ENCODE measurements at places on chromosomes 16 and 17.

- no peak for DNase-seq
These were observed 585 bp downstream of the AP1G1 start for GRCh38 chr16:71807905-71808592.

DNA sequence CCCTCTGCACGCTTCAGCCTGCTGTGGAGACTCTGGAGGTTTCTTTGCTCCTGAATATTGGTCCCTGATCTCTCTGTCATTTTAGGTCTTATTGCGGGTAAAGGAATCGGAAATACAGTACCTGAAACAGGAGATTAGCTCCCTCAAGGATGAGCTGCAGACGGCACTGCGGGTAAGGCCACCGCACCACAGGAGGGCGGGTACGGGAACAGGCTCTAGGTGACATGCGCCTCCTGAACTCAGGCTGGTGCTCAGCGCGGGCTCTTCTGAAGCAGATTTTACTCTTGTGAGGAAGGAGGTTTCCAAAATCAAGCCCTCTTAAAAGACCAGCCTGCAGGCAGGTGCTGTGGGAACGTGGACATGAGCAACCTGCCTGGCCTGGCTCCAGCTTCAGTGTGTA, 29.8 kb downstream of the PLD6 start:
- no peak for DNase-seq

- DNase-seq, result no peak
These were observed 5.4 kb upstream of the BCAR1 start for GRCh38 chr16:75256696-75257343.

- DNase-seq, result peak; percentile 38
These were observed 13.0 kb downstream of the AIPL1 start for GRCh38 chr17:6421700-6422604.

- DNase-seq, result no peak
These were observed 66.1 kb upstream of the DNAH17 start for GRCh38 chr17:78643326-78643725.

DNA sequence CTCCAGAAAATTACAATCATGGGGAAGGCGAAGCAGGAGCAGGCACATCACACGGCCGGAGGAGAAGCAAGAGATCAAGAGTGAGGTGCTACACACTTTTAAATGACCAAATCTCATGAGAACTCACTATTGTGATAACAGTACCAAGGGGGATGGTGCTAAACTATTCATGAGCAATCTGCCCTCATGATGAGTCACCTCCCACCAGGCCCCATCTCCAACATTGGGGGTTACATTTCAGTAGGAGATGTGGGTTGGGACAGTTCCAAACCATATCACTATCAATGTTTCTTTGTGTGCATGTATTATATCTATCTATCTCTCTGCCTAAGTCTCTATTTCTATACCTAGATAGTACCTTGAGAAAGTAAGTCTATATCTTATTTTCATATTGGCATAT, 724.8 kb downstream of the CDH11 start:
- no peak for DNase-seq

DNA sequence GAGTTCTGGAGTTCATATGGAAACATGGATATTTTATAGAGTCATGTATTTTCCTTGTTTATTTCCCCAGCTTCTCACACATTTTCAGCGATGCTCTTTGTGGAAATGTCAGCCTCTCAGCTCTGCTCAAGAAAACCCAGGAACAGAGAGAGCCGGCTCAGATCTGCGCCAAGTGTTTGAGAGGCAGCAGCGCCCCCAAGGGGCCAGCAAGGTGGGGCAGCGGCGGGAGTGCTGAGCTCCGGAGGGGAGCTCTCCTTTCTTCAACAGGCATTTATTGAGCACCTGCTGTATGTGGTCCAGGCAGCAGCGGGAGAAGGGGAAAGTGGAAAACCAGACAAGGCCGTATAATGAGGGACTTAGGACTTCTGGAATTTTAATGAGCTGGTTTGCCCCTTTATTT, 421.1 kb upstream of the C16orf82 start:
- DNase-seq, result no peak

DNA sequence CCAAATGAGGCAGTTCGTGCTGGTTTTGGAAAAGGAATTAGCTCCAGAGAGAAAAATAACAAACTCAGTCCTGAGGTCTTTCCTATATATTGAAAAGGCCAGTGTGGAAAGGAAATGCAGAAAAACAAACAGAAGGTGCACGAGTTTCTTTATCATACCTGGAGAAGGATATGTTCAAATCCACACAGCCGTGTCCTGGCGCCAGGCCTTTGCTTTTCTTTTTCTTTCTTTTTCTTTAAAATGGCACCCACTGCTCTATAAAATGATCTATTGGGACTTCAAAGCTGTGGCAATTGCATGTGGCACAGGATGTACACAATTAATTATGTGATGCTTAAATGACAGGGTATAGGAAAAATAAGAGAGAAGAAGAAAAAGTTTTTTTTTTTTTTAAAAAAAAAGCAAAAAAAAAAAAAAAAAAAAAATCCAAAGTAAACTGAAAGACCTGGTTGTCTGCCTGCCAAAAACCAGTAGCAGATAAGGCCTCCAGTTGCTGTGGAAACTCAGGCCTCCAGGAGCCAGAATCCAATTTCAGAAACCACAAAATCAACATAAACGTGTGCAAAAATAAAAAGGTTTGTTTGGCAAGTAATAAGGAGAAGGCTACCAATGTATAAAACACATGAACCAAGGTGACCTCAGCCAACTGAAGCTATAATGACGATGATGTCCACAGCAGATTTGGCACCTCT, 957.6 kb upstream of the SOX9 start:
- DNase-seq, result no peak

- DNase-seq, result no peak
These were observed 112.0 kb upstream of the CREBBP start for GRCh38 chr16:3992297-3993051.

DNA sequence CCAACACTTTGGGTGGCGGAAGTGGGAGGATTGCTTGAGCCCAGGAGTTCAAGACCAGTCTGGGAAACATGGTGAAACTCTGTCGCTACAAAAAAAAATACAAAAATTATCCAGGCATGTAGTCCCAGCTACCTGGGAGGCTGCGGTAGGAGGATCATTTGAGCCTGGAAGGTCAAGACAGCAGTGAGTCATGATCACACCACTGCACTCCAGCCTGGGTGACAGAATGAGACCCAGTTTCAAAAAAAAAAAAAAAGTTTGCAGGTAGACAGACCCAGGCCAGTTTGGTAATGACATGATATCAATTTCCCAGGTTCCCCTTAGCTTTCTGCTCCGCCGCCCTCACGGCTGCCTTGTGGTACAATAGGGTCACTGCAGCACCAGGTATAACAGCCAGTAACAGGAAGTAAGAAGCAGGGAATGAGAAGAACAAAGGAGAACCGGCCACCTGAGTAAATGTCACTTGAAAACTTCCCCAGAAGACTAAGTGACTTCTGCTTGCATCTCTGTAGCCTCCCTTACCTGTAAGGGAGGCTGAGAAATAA, 201.2 kb upstream of the HSBP1 start:
- no peak for DNase-seq

DNA sequence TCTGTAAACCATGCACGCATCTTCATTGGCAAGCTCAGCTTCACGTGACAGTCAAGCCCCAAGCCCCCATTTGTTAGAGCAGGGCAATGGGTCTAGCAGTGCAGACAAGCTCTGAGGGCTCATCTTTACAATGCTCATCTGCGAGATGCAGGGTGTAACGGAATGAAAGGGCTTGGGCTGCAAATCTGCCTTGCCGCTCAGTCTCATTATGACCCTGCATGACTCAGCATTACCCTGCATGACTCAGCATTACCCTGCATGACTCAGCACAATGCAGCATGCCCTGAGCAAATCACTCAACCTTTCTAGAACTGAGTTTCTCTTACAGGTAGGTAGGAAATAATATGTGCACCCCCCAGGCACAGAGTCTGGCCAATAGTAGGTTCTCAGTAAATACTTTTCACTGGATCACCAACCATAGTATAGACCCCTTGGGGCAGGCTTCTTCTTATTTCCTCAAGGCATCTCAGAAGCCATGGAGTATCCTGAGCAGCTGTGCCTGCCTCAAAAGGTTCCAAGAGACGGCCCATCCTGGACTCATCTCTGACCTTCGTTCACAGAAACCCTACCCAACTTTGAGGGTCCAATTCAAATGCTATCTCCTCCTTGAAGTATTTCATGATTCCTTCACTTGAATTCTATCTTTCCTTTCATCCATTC, 391.3 kb upstream of the CDH5 start:
- DNase-seq, result no peak

- no peak for DNase-seq
These were observed 35.7 kb upstream of the DHRS7B start for GRCh38 chr17:21090902-21091618.

DNA sequence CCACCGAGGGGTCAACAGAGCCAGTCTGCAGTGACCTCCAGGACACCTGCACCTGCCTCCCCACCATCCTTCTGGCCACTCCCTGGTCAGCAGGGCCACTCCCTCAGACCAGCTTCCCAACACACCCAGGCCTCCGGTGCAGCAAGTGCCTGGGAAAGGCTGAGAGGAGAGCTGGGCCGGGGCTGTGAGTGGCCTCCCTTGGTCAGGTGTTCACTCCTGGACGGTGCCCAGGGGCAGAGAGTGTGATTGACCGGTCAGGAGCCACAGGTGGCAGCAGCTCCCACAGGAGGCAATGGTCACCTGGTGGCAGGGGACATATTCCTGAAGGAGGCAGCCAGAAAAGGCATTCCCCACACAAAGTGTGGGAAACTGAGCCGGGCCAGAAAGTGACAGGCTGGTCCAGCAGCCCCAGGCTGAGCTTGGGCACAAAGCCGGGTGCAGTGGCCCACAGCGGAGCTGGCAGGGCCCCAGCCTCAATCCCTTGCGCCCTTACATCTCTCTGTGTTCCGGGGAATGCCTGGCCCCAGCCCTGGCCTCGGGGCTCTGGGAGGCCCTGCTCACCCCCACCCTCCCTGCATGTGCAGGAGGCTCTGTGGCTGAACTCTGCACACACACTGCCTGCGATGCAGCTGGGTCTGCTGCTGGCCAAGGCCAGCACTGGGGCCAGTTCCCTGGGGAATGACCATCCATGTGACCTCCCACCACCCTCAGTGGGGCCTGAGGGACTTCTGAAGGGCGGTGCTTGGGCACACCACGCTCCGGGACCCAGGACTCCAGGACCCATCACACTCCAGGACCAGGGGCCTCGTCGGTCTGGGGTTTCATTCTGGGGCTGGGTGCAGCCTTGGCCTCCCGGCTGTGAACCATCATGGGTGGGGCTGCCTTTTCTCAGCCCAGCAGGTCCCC, 1.2 kb upstream of the C17orf99 start:
- no peak for DNase-seq

- DNase-seq, result no peak
These were observed 43.5 kb upstream of the MNT start for GRCh38 chr17:2444382-2444781.

DNA sequence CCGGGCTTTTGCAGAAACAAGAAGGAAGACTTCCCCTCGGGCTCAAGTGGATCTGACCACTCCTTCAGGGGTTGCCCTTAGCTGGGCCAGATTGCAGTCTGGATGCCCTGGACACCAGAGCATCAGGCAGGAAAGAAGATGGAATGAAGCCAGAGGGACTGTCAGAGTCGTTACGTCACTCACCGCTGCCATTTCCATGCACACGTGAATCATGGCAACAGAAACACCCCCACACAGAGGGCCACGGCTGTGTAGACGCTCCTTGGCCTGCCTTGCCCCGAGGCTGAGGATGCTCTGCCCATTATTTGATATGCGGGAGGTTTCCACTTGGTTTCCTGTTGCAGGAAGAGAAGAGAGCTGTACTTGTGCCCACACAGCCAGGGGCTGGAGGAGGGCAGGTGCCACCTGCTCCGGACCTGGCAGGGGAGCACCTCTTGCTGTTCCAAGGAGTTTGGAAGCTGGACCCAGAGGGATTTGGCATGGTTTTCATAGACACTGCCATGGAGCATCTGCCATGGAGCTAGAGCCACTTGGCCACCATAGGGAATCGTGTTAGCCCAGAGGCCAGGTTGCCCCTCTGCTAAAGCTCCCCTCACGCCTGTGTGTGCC, 29.4 kb downstream of the RBFOX3 start:
- DNase-seq, result no peak

DNA sequence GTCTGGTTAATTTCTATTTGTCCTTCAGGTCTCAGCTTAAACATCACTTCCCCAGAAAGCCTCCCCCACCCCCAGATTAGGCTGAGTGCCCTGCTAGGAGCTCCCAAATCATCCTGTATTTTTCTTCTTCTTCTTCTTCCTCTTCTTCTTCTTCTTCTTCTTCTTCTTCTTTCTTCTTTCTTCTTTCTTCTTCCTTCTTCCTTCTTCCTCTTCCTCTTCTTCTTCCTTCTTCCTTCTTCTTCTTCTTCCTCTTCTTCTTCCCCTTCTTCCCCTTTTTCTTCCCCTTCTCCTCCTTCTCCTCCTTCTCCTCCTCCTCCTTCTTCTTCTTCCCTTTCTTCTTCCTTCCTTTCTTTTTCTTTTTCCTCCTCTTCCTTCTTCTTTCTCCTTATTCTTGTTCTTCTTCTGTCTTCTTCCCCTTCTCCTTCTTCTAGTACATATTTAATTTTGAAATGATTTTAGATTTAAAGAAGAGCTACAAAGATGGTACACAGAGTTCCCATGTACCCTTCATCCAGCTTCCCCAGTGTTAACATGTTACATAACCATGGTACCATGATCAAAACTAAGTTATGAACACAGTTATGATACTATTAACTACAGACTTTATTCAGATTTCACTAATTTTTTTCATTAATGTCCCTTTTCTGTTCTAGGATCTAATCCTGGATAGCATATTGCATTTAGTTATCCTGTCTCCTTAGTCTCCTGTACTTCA, 27.1 kb upstream of the DHX40 start:
- DNase-seq, result no peak

DNA sequence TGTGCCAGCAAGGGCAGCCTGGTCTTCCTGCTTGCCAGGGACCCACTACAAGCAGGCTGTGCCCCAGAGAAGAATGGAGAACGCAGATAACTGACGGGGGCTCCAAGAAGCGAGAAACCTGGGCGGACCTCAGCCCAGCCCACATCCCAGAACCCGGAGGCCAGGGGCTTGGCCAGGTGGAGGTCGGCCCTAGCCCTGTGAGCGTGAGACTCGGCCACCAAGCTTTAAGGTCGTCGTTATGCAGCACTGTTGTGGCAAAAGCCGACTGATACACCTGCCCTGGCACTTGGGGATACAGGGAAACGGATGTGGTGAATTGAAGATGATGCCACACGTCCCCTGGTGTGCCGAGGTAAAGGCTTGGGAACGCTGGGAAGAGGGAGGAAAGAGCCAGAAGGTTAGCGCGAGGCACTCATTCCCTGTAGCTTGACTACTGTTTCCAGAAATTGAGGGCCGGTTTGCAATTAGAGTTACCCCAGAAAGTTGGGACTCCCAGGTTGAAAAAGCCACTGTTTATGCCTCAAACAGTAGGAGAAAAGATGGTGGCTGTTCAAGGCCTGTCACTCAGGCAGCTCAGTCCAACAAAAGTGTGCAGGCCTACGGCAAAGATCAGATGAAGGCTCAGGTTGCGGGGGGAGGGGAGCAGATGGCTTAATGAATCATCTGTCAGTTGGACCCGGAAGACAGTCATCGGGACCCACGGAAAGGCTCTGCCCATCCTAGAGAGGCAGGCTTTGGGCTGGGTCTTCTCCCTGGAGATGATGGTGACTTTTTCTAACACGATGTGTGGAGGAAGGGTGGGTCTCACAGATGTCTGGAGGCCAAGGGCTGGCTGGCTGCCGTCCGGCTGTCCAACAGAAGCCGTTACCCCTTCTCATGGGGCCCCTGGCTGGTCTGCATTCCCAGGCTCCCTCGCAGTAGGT, 45.6 kb upstream of the BAHCC1 start:
- no peak for DNase-seq

- DNase-seq, result no peak
These were observed 50.2 kb upstream of the NDRG4 start for GRCh38 chr16:58449768-58450167.

- no peak for DNase-seq
These were observed 1.4 kb upstream of the CA7 start for GRCh38 chr16:66842765-66843164.

- DNase-seq, result no peak
These were observed 3.9 kb upstream of the CACNG4 start for GRCh38 chr17:66960613-66961012.

Data from stimulated activated CD8-positive, alpha-beta memory T cell treated with anti-CD3 and anti-CD28 coated beads, Interleukin-2, amount 100 ng/mL, for 1 hour (primary cell).